HCT116 (cell line): ENCODE measurements at places on chromosomes 7 and 10.

DNA sequence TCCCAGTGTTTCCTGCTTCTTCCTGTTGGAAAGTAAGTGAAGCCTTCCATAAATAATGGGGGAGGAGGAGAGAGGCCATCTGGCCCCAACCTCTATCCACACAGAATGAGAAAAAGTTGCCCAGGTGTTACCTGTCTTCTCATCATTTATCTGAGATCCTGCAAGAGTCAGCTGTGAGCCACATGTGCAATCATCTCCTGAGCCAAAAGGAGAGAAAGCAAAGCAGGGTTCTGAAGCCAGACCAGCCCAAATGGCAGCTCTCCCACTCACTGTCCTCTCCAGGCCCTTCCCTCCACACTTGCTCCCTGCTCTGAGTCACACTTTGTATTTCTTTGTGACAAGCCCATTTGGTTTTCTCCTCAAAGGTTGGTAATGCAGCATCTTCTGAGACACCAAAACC is 65.9 kb downstream of the FAM204A start:
- DNase-seq: no peak

DNA sequence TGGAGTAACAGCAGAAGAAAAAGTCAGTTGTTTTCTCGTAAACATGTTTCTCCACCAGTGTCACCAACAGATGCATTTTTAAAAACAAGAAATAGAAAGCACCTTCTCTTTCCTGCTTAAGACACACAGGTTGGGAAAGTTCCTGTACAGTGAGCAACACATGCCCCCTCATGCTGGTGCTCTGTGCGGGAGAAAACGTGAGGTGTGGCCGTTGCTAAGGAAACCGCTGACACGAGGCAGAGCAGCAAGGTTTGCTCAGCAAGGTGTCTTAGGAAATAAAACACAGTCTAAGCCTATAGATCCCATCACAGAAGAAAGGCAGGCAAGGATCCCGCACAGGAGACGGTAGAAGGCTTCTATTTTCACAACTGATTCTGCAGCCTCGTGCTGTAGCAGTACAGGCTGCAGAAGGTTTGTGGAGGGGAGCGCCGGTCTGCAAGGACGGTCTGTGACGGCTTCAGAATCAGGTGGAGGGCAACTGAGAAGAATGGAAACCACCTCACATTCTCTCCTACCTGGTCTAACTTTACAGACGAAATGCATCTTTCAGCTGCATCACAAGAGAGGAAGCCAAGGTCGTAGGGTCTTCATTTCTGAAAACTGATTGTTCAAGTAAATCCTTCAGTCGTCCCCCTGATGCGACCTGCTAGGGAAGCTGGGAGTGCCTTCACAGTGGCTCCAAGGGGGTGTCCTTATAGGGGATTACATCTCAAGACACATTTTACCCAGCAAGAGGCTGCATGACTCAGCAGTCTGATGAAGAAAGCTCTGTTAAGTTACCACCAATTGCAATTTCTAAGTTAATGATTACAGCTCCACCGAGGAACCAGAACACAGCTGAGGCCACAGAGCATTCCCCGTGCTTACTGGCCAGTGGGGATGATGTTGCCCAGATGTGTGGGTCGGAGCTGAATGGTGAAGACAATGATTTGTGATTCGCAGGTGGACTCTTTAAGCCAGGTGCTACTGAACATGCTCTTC is 150.7 kb upstream of the KLF14 start:
- DNase-seq: no peak

GRCh38 chr7:124557587-124557986 is 208.0 kb downstream of the GPR37 start:
- no peak for DNase-seq

- no peak for DNase-seq
These were observed 384.7 kb downstream of the MDFIC start for GRCh38 chr7:115306586-115306985.

DNA sequence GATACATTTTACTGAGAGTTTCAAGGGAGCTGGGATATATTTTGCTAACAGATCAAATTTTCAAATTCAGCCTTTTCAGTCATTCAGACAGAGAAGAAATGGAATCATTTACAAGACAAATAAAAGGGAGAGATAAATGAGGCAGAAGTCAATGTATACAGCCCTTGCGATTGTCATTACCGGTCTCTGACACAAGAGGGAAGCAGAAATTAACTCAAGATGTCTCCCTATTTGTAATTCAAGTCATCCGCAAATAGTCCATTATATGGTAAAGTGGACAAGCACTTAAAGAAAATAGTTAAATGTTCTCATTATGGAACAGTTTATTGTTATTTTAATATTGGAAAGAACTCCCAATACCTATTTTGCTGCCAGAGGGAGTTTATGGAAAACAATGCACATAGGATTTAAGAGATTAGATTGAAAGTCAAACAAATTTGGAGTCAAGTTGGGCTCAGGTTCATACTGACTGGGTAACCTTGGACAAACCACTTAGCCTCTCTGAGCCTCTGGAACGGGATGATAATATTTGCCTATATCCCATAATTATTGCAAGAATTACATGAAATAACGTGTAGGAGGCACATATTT is 89.3 kb upstream of the PRKCQ start:
- peak; percentile 44 for DNase-seq

- DNase-seq: no peak
These were observed 67.7 kb downstream of the BRAF start for GRCh38 chr7:140857048-140857447.

GRCh38 chr10:123221418-123221817 is 67.2 kb downstream of the BUB3 start:
- DNase-seq: no peak

DNA sequence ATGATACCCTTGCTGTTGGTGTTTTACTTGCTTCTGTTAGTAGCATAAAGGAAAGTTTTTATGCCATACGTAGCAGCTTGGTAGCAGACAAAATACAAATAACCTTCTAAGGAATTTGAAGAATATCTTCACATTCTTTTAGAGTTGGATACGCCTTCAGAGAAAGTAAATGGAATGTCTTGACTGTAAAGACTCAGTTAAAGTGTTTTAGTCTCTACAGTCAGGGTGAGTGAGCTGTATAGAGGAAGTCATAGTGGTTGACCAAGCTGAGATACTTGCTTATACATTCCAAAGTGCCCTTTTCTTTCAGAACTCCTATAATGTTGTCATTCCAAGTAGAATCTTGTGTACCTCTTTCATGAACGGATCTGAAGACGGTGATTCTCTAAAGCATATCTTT is 37.7 kb downstream of the RABGEF1 start:
- DNase-seq: no peak

DNA sequence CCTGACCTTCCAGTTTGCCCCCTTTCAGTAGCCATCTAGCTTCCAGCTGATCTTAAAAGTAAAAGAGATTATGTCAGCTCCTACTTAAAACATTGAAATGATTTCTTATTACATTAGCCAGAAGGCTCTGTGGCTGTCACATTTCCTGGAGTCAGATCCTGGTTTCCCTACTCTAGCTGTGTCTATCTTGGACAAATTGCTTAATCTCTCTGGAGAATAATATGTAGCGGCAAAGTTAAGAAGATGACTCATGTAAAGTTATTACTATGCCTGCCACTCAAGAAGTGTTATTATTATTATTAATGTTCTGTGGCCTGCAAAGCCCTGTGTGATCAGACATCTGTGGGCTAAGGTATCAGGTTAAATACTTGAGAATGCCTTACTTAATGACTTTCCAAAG is 107.2 kb downstream of the RUNDC3B start:
- no peak for DNase-seq

GRCh38 chr7:112994656-112995055 is 92.0 kb downstream of the GPR85 start:
- DNase-seq: no peak

- no peak for DNase-seq
These were observed 135.6 kb downstream of the CHN2 start for GRCh38 chr7:29330136-29330535.

- DNase-seq: no peak
These were observed 113.3 kb downstream of the ITGA8 start for GRCh38 chr10:15606377-15606776.

- DNase-seq: no peak
These were observed 28.6 kb upstream of the PPP2R2D start for GRCh38 chr10:131872011-131872826.

DNA sequence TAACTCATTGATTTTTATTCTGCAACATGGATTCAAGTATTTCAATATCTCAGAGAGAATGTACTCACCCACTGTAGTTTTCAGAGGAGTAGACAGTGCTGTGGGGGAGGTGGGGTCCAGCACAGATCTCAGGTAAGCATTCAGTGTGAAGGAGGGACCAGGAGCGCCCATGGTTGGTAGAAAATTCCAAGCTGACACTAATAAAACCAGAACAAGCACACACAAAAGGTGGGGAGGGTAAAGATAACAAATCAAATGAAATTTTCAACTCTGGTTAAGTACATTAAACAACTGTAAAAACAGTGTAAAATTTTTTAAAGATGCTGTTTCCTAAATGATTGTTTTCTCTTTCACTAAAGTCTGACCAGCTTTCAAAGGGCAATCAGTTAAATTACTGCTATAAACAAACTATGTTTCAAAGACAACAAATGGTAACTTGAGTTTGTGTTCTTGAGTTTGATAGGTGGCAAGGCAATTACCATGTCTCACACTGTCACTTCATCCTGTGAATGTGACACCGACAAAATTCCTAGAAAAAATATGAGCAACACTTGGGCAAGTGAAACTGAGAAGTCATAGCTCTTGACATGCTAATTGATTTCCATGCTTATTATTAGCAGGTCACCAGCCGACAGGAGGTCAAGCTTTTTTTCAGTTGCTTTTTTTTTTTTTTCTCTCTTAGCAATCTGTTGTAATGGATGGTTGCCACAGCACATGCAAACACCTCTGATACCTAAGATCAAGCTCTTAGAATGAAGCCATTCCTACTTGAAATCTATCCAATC is 205.8 kb upstream of the SLC26A5 start:
- no peak for DNase-seq

GRCh38 chr7:142689439-142690120 is 59.7 kb upstream of the PRSS1 start:
- DNase-seq: no peak

DNA sequence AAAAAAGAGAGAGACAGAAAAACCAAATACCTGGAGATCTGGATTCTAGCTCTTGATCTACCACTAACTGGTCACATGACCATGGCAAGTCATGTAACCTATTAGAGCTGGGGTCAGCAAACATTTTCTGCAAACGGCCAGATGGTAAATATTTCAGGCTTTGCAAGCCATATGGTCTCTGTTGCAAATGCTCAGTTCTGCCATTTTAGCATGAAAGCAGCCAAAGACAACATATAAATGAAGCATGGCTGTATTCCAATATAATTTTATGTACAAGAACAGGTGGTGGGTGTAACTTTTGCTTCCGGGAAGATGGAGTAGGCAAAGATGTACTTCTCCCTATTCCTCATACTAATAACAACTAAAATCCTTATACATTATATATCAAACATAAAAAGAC is 6.7 kb downstream of the FRA10AC1 start:
- DNase-seq: no peak

- no peak for DNase-seq
These were observed 30.0 kb downstream of the PAX2 start for GRCh38 chr10:100775386-100775785.

DNA sequence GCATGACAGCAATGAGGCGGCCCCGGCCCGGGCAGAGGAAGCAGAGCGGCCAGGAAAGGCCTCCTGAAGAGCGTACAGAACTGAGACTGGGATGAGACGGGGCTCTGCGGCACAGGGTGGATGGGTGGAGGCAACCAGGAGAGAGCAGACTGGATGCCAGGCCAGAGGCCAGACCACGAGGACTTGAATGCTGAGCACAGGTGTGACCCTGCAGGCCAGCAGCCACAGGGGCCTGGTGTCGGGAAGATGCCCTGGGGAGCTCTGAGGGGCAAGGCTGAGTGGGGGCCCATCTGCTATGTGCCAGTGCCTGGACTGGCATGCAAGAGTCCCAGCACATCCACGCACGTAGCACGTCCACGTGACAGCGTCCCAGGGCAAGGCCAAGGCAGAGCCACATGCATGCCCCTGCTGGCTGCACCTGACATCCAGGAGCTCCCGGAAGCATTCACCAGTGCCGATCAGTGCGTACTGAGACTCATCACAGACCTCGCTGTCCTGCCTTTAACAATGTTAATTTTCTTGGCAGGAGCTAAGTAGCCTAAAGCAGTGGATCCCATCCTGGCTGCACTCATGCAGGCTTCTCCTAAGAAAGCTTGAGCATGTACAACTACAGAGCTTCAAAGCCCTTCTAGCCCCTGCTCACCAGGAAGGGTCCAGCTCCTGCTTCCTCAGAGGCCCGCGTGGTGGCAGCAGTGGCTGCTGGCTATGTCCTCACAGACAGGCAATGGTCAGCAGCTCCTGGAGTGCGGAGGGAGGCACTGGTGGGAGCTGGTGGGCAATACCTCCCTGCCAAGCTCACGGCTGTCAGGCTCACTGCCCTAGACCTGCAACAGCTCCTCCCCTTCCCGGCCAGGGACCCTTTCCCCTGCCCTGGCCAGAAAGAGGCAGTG is 18.0 kb downstream of the GRID1 start:
- DNase-seq: no peak

DNA sequence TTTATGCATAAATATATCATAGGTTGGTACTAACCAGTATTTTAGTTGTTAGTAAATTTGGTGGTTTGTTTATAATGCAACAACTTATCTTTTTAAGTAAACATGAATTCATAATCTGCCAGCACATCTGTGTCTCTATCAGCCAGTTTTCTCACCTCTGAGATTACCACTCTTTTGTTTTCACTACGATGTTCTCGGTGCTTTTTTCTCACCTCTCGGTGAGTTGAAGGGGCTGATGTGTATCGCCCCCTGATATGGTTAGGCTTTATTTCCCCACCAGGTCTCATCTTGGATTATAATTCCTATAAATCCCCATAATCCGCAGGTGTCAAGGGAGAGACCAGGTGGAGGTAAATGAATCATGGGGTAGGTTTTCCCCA is 114.1 kb downstream of the CAMK1D start:
- no peak for DNase-seq

GRCh38 chr7:21334906-21335305 is 93.0 kb upstream of the SP4 start:
- DNase-seq: no peak

DNA sequence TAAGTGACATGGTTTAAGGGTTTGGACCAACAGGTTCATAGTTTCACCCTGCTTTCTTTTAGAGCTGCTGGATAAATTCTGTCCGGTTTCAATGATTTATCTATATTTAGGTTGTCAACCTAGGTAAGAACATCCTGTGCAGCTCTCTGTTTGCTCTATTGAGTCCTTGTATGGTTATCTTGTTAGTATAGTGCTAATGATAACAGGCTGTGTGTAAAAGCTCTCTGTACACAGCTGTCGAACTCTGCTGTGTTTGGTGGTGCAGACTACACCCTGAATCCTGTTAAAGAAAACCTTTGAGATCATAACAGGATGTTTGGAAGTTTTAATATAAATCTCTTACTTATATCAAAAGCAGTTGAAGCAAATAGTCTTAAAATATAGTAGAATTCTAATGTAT is 219.2 kb downstream of the SDK1 start:
- DNase-seq: no peak

GRCh38 chr7:38934536-38934935 is 25.5 kb upstream of the VPS41 start:
- DNase-seq: no peak

DNA sequence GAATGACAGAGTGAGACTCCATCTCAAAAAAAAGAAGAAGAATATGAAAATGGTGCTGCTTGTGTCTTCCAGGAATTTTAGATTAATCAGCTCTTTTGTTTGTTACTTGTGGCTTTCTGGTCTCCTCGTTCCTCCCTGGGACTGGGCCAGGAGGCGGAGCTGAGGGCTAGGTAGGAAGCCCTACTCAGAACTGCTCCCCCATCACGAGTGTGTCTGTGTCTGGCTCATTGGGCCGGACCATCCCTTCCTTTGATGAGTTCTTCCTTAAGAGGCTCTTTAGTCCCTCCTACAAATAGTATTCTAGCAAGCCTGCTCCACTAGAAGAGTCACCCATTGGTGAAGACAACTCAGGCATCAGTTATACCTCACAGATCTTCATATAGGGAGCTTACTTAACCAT is 56.8 kb upstream of the YAE1 start:
- DNase-seq: no peak
